ENCODE measurements at places on chromosomes 2 and 18.

- no peak for DNase-seq
Measured at GRCh38 chr18:13265008-13265910, 46.7 kb downstream of the LDLRAD4 start.

DNA sequence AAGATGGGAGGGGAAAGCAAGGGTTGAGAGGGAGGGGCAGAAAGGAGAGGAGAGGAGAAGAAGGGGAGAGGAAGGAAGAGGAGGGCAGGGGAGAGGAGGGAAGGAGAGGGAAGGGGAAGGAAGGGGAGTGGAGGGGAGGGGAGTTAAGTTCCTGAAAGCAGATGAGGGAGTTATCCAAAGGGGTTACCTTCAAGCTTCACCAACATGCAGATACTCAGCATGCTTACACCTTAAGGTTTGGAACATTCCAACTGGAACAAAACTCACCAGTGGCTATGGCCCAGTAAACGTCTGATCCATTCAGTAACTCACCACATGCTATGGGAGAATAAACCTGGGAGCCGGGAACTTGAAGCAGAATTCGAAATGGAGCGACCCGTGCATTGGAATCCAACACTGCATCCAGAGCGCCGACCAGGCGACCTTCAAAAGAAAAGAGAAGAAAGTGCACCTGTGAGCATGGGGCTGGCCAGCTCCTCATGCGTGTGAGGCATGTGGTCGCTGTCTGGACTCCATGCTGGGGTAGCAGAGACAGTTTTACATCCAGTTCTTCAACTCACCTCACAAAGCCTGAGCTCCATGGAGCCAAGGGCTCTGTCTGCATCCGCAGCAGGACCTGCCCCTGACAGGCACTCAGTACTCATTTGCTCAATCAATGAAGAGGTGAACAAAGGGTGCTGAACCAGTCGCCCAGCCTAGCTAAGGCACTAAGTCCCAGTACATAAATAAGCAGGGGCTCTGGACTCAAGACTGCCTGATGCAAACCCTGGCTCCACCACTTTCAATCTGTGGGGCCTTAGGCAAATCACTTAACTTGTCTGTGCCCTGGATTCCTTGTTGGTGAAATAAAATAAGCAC, 61.0 kb downstream of the TBC1D8 start:
- DNase-seq: no peak

DNA sequence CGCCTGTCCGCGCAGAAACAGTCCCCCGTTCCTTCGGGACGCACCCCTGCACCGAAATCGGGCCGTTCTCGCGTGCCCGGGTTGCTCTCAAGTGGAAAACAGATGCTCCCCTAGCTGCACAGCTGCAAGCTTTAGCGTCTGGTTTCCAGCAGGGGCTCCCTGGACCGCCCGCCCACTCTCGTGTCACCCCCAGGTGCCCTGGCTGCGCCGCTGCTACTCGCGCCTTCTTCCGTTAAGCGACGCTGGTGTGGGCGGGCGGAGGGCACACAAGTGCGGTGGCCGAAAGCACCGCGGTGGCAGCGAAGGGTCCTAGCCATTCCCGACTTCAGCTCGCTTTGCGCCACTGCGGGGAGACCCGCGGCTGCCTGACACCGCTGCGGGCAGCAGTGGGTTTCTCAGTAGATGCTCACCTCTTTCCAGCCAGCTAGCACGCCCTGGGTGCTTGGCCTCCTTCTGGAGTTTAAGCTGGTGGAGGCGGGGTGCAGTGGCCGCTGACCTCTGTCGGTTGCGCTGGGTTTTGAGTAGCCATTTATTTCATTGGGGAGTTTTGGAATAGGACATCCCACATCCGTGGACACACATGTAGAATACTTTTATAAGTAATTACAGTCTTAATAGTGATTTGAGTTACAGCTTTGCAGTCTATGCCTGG, 806 bp downstream of the ZNF407 start:
- DNase-seq: no peak

- no peak for DNase-seq
Measured at GRCh38 chr2:133660510-133660909, 92.2 kb upstream of the NCKAP5 start.

GRCh38 chr2:46327627-46328026, 30.4 kb downstream of the EPAS1 start:
- no peak for DNase-seq

- peak; percentile 18 for DNase-seq
Measured at GRCh38 chr18:50614838-50615237, 55.0 kb downstream of the MAPK4 start.

DNA sequence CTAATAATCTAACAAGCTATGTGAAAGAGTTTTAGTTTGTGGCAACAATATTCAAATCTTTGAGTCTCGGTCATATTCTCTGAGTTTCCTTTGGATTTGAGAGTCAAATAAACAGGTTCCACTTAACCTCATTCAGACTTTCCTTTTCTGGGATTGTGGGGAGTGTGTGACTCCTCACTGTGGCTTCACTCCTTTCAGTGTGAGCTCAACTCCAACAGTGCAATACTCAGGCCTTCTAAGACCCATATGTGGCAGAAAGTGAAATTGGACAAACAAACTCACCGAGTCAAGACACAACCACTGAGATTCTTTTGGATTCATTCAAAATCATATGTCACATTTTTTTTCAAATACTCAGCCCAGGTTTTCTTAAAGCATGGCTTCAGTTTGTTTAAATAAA, 25.4 kb downstream of the SLC9A4 start:
- DNase-seq: no peak

GRCh38 chr2:144825331-144826020, 305.6 kb upstream of the ZEB2 start:
- no peak for DNase-seq

- no peak for DNase-seq
Measured at GRCh38 chr18:939166-939565, 34.5 kb downstream of the ADCYAP1 start.

GRCh38 chr2:39593439-39594393, 72.0 kb upstream of the TMEM178A start:
- peak; percentile 15 for DNase-seq

DNA sequence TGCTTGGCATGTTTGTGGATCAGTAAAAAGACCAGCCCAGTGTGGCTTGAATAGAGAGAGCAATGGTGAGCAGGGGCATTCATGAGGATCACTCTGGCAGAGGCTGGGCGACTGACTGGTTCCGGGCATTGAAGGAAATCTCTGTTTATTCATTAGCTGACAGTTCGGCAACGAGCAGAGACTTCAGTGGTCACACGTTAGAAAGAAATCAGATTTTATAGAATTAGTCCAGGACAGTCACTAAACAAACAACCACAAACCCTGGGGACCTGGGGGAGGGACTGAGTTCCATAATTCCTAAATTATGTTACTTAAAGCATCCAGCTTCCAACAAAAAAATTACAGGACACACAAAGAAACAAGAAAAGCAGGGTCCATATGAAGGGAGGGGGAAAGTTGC, 72.5 kb downstream of the NOL10 start:
- no peak for DNase-seq

DNA sequence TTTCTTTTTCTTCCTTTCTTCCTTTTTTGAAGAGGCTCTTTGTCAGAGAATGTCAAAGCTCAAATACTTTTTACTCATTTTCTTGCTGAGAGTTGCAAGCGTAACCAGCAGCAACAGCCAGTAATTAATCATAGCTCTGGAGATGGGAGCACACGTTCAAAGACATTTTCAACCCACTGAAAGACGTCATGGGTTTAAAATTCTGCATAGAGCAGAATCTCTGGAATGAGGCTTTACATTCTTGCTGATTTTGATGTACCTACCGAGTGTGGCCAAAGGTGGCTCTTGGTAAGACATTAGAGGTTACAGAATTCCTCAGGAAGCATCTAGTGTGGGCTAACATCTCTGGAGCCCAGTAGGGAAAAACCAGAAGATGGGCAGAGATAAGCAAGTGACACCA, 292.5 kb downstream of the MTX2 start:
- no peak for DNase-seq

GRCh38 chr2:44135296-44135695, 33.4 kb upstream of the PPM1B start:
- DNase-seq: no peak

DNA sequence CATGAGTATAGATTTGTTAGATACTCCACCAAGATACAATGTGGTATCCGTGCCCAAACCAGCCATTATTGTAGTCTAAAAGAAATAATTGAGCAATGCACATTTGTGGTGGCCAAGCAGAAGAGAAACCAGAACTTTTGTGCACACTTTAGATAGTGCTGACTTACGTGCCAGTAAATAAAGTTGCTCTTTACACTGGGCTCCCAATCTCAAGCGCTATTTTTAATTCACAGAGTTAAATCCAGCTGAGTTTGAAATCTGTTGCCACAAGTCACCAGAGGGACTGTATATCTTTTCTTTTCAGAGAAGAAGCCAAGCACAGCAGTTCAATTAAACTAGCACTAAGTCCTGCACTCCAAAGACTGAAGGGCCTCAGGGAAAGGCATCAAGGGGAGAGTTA, 680.4 kb downstream of the TDRD15 start:
- no peak for DNase-seq

- DNase-seq: no peak
Measured at GRCh38 chr2:65710779-65711295, 278.4 kb upstream of the SPRED2 start.

GRCh38 chr2:45637440-45637839, 14.0 kb upstream of the PRKCE start:
- no peak for DNase-seq

GRCh38 chr2:7281231-7282201, 364.3 kb downstream of the RNF144A start:
- no peak for DNase-seq

DNA sequence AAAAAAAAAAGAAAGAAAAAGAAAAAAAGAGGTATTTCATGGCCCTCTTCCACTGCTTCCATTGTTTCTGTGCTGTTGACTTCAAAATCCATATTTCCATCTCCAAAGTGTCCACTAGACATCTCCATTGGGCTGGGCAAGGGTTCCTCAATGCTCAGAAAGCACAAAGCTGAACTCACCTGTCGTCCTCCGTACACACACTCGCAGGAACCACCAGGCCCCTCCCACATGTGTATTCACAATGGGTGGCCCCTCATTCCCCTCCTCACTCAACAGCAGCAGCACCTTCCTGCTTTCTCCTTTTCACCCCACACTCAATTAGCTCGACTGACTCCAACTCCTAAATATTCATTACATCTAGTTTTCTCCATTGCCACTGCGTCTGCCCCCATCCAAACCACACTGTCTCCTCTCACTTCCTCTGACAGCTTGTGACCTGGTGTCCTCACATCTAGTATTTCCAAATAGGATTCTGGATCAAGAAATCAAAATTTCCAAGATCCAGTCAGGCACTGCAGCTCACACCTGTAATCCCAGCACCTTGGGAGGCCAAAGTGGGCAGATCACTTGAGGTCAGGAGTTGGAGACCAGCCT, 25.2 kb downstream of the OSBPL1A start:
- DNase-seq: no peak

DNA sequence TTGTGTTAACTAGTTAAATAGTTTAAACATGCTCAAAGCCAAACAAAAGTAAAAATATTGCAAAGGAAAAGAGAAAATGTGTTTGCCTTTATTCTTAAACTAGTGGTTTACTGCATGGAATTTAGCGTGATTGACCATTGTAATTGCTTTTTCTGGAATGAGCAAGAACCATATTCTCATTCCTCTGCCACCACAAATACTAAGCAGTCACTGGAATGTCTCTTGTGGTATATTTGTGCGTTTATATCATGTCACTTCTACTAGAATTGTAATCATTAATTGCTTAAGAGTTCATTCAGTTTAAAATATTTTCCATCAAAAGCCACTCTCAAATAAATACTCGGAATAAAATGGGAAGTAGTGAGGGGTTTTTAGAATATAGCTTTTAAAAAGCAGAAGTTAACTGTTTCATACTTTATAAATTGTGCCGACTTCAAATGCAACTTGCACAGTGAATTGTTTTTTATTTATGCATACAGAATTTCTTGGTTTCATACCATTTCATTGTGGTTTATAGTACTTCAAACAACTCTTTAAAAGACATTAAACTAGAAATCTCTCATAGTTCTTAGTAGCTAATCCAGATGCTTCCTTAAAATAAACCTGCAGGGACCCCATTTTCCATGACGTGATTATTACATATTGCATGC, 288.1 kb downstream of the EPHA4 start:
- DNase-seq: no peak

- DNase-seq: no peak
Measured at GRCh38 chr2:66721776-66722175, 286.9 kb downstream of the MEIS1 start.

DNA sequence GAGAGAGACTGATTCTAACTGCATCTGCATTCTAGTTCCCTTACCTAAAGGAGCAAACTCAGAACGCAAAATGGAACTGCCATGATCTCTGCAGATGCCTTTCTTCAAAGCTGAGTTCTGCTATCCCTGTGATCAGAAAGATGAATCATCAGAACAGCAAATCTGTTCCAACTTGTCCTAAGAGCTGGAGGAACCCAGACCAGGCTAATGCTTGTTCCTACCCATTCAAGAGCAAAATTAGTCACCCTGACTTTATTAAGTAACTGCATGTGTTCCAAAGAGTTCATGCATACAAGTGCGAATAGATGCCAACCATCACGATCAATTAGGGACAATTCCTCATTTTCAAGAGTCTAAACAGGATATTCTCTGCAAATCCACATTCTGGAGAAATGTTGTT, 46.5 kb downstream of the MBP start:
- DNase-seq: no peak

GRCh38 chr18:76943542-76944339, 121.4 kb downstream of the ZNF236 start:
- DNase-seq: no peak

- no peak for DNase-seq
Measured at GRCh38 chr2:227608561-227609338, 5.9 kb downstream of the SCYGR3 start.

GRCh38 chr2:43027097-43027873, 199.1 kb downstream of the ZFP36L2 start:
- DNase-seq: no peak

DNA sequence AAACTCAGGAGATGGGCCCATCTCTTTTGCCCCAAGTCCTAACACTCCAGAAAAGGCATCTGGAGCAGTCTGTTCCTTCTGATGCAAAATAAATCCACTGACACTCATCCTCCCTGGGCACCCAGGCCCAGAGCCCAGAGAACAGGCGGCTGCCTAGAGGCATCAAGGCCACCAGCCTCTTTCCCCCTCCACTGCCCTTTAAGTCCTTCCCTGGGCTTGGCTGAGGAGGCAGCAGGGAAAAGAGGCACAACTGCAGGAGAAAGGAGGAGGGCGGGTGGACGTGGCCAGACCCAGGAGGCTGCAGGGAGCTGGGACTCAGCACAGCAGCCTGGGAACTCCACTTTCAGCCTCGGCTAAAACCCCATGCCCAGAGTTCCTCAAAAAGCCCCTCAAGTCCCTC, 99.7 kb upstream of the ID2 start:
- no peak for DNase-seq

DNA sequence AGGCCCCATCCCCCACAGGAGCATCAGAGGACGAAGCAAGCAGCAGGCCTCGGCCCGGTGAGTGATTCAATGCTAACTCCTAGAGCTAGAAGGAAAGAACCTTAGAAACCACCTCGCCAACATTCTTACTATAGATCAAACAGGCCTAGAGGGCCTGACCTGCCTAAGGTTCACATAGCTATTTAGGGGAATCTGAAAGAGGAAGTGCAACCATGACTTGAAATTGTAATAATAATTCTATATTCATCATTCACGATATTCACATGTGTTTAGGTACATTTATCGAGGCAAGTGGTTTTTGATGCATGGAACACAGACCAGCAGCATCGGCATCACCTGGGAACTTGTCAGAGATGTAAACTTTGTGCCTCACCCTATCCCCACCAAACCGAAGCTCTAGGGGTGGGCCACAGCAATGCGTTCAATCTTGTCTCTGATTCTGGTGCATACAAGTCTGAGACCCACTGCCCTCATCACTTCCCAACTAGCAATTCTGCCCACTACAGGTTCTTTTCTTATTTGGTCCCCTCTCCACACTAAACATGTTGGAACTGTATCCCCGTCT, 78.0 kb upstream of the DNMT3A start:
- DNase-seq: no peak
